BJ (cell line): ENCODE measurements at places on chromosomes 7 and 10.

DNA sequence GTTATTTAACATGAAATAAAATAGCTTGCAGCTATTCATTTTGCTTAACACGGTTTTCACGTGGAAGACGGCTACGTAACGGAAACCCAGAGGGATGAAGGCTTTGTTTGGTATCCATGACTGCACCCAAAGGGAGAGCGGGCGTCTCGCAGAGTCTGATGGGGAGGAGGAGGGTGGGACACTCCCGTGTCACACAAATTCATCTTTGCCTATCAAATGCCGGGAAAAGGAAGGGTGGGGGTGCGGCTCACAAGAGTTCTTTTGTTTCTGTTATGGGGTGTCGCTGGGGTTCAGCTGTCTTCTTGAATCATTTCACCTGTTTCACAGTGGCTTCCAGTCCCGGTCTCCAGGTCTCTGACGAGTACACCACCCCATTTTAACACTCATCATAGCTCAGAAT is 108.5 kb downstream of the ZRANB1 start:
- no peak for DNase-seq

DNA sequence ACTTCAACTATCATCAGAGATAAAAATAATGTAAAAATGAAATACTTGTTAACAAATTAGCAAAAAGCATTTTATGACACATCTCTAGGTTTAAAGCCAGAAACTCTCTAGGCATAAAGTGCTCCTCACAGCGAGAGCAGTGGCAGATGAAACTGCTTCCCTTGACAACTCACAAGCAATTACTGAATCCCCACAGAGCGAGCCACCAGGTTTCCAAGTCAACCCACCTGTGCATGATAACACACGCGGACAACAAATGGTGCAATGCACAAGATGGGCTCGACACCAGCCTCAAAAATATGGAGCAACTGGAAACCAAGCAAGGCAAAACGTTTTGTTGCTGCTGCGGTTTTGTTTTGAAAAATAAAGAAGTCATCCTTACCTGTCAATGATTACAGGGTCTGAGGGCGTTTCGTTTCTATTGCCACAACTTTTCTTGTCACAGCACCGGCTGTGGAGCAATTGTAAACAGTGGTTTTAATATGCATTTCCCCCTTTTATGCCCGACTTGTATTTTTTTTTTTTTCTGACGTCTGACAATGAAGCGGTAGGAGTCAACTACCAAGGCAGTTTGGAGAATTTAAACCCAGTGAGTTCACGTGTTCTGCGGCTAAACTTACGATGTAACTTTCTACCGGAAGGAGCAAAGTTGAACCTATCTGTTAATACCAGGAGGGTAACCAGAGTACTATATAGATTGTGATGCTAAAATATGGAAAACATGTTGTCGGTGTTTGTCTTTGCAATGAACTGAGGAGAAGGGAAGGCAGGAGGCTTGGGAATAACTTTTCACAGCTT is 7.0 kb downstream of the EBF3 start:
- no peak for DNase-seq

- DNase-seq = no peak
Observed at GRCh38 chr7:122118757-122119156, 25.3 kb downstream of the AASS start.

GRCh38 chr10:79196470-79197461 is 128.0 kb downstream of the ZMIZ1 start:
- no peak for DNase-seq

GRCh38 chr7:56091591-56091990 is 1.2 kb downstream of the PHKG1 start:
- no peak for DNase-seq

- DNase-seq = no peak
Observed at GRCh38 chr7:92768501-92769393, 67.6 kb downstream of the CDK6 start.

- DNase-seq = no peak
Observed at GRCh38 chr7:39958038-39958437, 8.0 kb downstream of the CDK13 start.

GRCh38 chr10:77441353-77442166 is 196.0 kb downstream of the KCNMA1 start:
- no peak for DNase-seq

- no peak for DNase-seq
Observed at GRCh38 chr7:151824373-151824933, 52.5 kb downstream of the PRKAG2 start.

DNA sequence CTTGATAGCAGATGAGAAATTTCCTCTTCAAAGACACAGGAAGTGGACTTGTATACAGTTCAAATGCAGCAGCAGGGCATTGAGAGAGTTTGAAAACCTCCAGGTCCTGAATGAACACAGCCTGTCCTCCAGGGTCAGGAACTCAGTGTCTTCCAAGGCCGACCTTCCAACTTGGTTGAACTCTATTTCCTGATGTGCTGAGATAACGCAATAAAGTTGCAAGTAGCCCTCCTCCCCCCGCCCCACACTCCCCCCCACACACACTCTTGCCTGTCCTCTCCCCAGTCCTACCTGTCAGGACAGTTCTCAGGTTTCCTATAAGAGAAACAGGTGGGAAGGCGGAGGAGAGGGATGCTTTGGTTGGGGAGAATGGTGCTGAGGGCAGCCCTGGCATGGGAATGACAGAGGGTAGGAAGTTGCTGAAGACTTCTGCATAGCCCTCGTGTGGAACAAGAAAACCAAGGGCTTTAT is 90.0 kb downstream of the CCDC71L start:
- DNase-seq = no peak

DNA sequence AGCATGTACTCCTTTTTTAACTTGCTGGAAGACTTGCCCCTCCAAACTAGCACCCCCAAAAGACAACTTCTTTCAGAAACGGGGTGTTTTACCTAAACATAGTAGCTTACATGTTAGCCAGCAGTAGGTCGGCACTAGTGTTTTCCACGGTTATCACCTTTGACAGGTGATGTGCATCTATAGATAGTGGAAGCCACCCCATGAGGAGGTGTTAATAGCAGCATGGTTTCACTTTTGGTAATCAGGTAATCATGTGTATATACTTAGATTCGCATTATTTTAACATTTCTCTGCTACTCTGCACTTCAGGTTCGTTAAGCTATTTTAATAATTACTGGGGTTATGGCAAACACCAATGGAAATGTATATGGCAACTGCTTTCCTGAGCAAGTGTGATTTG is 17.6 kb downstream of the SRI start:
- no peak for DNase-seq

DNA sequence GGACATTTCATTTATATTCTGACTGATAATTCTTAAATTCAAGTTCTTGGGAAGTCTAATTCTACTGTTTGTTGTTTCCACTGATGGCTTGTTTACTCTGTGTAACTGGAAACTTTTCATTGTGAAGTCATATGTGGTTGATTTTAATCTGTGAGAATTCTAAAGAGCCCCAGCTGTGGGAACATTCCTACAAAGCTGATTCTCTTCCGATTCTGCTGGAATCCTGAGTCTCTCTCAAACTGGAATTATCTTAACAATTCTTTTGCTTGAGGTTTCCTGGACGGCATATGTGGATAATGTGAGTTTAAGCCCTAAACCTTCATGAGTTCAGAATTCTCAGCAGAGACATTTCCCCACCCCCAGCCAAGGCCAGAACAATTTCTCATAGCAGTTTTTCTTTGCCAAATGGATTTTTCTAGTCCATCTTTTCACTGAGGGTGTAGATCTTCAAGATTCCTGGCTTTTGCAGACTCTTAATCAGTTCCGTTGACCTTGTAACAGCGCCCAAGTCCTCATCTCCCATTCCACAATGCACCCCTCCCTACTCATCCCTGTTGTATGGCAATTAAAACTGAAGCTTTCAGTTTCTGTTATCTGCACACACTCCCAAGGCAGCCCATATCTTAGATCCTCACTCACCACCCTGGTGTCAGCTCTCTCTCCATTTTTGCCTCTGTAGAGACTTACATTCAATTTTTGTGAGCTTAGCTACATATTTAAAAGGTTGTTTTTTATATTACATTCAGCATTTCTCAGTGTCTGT is 37.6 kb downstream of the GRM8 start:
- no peak for DNase-seq

DNA sequence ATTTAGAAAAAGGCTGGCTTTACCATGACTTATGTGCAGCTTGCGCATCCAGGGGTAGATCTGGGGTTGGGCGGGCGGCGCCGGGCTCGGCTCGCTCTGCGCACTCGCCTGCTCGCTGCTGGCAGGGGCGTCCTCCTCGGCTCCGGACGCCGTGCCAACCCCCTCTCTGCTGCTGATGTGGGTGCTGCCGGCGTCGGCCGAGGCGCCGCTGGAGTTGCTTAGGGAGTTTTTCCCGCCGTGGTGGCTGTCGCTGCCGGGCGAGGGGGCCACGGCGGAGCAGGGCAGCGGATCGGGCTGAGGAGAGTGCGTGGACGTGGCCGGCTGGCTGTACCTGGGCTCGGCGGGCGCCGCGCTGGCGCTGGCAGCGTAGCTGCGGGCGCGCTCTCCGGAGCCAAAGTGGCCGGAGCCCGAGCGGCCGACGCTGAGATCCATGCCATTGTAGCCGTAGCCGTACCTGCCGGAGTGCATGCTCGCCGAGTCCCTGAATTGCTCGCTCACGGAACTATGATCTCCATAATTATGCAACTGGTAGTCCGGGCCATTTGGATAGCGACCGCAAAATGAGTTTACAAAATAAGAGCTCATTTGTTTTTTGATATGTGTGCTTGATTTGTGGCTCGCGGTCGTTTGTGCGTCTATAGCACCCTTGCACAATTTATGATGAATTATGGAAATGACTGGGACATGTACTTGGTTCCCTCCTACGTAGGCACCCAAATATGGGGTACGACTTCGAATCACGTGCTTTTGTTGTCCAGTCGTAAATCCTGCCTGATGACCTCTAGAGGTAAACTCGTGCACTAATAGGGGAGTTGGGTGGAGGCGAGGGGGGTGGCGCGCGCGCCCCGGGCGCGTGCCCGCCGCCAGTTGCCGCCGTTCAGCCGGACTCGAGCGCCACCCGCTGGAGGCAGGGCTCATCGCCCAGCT is at the start of gene HOXA5:
HOXA5 (minus strand) TSS at position 659 of the 927 bp plus-strand sequence; CDS start at position 585, 74 bp downstream.
- no peak for DNase-seq

DNA sequence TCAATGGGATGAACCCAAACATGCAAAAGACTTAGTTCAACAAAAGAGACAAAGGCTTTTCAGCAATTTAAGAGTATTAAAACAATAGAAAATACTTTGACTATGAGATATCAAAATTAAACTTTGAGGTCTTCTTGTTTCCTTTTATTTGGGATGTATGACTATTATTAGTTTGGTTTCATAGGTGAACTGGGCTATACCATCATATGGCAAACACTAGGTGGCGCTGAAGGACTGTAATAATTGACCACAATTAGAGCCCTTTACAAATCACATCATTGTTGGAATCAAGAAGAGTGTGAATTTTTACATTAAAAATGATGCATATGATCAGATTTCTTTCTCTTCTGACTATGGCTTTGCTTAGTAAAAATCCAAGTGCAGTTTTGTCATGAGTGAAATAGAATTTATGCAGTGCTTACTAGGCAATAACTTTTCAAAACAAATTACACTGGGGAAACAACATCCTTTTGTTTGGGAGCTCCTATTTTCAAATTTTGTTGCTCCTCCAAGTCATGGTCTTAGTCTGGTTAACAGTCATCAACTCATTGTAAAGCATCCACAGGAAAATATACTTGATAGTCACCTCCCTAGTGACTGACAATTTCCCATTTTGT is 14.7 kb upstream of the NXPH1 start:
- DNase-seq = peak; percentile 4

GRCh38 chr10:116522803-116523381 is 22.8 kb upstream of the PNLIP start:
- DNase-seq = no peak

DNA sequence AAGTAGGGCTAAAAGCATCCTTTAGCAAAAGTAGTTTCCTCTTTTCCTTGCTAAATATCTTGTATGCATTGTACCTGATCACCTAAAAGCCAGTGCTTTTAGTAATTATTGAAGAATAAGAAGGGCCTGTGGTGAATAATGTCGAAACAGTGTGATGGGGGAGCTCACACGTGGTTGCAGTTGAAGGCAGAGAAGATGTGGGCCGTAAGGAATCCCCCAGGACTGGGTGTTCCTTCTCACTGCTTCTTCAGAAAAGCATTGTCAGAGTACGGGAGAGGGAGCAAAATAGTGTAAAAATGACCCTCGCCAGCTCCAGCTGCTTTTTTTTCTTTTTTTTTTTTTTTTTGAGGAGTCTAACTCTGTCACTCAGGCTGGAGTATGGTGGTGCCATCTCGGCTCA is 201.1 kb downstream of the NSUN6 start:
- DNase-seq = no peak

- no peak for DNase-seq
Observed at GRCh38 chr7:101058355-101058754, 26.9 kb upstream of the TRIM56 start.

- DNase-seq = no peak
Observed at GRCh38 chr7:130377178-130377577, 3.1 kb upstream of the CPA1 start.

DNA sequence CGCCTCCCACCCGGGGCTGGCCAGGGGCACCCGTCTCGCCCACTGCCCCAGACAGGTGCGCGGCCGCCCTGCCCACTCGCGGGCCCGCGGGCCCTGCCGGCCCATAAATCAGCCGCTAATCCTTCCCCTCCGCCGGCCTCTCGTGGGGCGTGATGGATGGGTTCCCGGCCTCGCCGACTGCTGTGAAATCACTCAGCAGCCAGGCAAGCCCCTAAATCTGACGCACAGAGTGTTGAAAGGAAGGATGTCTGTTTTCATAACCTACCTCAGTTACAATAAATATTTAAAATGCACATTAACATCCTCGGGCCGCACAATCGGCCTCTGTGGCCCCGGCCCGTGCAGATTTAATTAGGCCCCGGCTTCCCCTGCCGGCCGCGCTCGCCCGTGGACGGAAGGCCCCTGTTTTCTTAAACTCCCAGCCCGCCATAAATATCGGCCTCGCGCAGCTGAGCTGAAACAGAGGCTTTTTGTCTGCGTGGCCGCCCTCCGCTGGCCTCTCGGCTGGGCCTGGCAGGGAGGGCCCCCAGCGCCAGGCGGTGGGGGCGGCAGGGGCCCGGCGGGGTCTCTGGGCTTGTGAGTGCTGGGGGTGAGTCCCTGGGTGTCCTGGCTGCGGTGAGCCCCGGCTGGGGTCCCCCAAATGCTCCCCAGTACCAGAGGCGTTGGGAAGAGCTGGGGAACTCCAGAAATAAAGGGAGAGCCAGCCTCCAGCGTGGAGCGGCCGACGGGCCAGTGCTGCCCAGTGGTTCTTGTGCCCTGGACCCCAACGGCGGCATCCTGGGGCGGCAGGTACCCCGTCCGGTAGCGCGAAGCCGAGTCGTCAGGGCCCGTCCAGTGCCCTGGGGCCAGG is 90.7 kb downstream of the UNCX start:
- DNase-seq = no peak

- DNase-seq = peak; percentile 84
Observed at GRCh38 chr7:73715648-73716317, 3.7 kb downstream of the STX1A start.

DNA sequence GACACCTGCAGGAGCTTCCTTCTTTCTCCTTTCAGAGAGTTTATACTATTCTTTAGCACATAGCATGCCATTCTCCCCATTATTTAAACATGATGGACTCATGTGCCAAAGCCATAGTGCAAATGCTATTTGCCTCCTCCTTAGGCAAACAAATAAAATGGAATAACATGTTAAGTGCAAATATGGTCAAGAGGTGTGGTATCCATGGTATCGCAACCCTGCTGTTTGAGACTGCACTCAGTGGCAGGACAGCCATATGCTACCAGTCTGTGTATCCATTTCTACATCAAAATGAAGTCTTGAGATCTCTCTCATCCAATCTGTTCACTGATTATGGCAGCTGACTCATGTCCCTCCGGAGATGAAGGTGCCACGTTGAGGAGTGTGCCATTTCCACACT is 22.8 kb downstream of the HEPACAM2 start:
- DNase-seq = no peak

- DNase-seq = no peak
Observed at GRCh38 chr7:120582916-120583315, 275.0 kb downstream of the TSPAN12 start.

- no peak for DNase-seq
Observed at GRCh38 chr7:79855172-79855571, 279.5 kb upstream of the GNAI1 start.
